Omental fat pad (tissue), 4 donors: ENCODE measurements at places on chromosomes 3 and 15.

DNA sequence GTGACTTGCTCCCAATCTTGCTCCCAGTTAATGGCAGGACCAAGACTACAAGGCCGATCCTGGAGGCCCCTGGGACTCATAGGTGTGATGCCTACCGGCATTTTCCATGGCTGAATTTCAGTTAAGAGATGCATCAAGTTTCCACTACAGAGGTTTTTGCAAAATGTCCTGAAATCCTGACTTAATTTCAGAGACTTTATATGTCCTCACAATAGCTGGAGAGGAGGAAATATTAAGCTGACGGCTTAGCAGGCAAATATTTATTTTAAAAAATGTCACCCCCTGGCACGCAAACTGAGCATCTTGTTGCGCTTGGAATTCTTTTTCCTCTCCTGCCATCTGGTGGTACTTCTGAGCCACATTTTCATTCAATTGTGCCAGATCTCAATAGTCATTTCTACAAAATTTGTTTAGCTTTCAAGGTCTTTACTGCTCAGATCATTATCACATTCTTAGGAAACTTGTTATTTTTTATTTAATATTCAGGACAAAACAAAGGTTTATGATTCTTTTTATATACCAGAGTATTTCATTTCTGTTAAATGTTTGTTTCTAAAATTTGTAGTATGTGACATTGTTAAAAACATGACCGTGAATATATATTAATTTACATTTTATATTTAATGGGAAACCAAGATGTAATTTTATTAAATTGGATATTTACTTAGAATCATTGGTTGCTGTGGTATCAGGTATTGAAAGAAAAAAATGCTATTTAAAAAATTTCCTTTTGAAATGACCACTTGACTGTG, 189.2 kb upstream of the THRB start:
- no peak for DNase-seq

- no peak for DNase-seq
Observed at GRCh38 chr15:63701365-63701764, 104.2 kb downstream of the FBXL22 start.

- no peak for DNase-seq
Observed at GRCh38 chr3:155420881-155421486, 127.5 kb upstream of the STRIT1 start.

DNA sequence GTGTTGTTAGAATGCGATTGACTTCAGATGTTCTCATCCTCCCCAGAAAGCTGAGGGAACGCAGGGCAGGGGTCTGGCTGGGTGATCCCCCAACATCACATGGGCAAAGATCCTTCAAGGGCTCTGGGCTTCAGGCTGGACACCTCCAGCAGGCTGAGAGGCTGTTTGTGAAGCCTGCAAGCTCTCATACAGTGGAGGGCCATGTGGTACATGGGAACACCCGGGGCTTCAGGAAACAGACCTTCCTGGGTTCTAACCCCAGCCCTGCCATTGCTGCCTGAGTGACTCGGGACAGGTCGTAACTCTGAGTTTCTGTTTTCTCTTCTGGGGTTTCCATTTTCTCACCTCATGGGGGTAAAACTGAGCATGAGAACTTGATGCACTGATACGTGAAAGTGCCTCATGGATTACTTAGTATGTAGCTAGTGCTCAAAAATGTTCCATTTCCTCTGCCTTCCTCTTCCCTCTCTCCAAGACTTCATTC, 81.2 kb downstream of the TLE3 start:
- no peak for DNase-seq

DNA sequence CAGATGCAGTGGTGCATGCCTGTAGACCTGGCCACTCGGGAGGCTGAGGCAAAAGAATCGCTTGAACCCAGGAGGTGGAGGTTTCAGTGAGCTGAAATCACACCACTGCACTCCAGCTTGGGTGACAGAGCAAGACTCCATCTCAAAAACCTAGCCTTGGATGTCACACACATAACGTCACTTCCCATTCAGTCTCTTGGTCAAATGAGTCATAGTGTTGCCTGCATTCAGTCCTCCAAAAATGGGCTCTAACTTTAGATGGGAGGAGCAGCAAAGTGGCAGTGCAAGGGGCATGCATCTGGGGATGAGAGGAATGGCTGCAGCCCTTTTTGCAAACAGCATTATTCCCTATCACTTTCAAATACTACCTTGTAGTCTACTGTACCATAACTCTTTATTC, 62.9 kb upstream of the AGBL1 start:
- no peak for DNase-seq

- DNase-seq = no peak
Observed at GRCh38 chr3:186217820-186218164, 108.9 kb upstream of the ETV5 start.

DNA sequence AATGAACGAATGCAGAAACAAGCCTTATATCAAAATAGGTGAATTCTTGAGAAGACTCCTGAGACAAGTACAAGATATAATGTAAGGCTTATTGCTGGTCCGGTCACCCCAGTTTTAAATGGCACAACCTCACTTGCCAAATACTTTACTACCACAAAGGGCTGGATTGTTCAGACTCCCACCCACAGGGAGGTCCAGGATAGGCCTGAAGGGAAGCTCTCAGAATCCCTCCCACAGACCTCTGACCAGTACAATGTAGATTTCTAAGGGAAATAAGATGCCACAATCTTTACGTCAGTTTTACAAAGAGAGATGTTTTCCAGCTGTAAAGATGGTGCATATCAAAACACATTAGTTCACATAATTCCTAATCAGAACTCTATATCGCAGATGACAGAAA, 577.7 kb upstream of the ADAMTS9 start:
- no peak for DNase-seq

GRCh38 chr3:156751461-156752025, 74.6 kb upstream of the LEKR1 start:
- no peak for DNase-seq

- no peak for DNase-seq
Observed at GRCh38 chr3:178562947-178563232, 26.7 kb downstream of the KCNMB2 start.

DNA sequence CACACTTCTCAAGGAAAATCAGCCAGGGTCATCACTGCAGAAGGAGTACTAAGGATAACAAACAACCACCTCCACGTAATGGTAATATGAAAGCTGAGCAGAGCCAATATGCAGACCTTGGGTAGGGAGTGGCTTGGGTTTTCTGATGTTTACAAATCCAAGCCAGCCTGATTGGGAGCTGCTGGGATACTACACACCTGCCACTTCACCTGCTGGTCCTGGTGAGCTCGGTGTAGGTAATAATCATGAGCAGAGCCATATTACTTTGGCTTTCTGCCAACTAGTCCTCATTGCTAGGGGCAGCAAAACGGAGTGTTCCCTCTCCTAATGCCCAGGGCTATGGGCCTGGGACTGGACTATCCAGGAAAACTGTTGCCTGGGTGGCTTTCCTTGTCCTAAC, 433.5 kb upstream of the PPP2R3A start:
- no peak for DNase-seq

- no peak for DNase-seq
Observed at GRCh38 chr15:73930371-73930770, 4.1 kb downstream of the LOXL1 start.

DNA sequence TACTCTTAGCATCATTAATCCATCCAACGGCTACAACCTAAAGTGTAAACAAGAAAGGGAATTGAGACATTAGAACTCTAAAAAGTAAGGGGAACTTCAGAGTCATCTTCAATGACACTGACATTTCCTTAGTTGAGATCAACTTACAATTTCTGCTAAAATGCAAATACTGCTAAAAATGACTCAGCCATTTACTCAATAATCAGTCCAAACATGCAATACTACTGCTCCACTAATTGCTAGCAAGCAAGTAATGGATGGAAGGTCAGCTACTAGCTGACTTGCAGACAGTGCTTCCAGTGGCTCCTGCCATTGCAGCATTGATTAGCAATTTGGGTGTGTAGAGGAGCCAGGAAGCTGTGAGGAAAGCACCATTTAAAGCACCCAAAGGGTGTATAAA, 28.4 kb downstream of the CD200R1L start:
- DNase-seq = no peak
